Stimulated activated CD4-positive, alpha-beta T cell treated with anti-CD3 and anti-CD28 coated beads, TNF-alpha, amount 100 ng/mL, for 4 hours (primary cell): ENCODE measurements at places on chromosomes 4 and X.

DNA sequence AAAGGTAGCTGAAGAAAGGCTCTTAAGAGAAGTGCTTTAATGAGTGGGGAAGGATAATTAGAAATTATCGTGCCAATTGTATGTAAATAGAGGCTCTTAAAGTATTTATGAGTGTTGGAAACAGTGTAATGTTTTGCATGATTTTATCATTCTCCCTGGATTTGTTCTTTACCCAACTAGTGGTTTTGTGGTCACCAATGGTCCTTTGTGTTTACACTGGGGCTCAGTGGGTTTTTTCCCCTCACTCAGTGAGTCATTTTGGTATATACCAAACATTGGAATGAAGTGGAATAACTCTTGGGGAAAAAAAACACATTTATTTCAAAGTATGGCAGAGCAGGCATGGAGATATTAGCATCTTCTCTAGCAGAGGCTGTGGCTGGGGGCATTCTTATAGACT, 20.8 kb upstream of the LGI2 start:
- no peak for DNase-seq

- no peak for DNase-seq
Measured at GRCh38 chr4:169963998-169964397, 62.2 kb downstream of the MFAP3L start.

- no peak for DNase-seq
Measured at GRCh38 chr4:48329976-48330375, 11.4 kb upstream of the SLAIN2 start.

GRCh38 chr4:78014889-78015886, 41.9 kb upstream of the FRAS1 start:
- DNase-seq = no peak

DNA sequence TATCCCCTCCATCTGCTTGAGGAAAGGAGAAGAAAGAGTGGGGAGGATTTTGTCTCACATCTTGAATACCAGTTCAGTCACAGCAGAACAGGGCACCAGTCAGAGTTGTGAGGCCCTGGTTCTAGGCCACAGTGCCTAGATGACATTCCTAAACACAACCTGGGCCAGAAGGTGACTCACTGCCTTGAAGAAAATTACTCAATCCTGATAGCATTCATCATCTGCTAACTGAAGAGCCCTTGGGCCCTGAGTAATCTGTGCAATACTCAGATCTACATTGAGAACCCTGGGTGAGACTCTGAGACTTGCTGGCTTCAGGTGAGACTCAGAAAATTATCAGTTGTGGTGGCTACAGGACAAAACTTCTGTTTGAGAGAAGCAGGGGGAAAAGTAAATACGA, 20.5 kb upstream of the PRR32 start:
- DNase-seq = no peak

DNA sequence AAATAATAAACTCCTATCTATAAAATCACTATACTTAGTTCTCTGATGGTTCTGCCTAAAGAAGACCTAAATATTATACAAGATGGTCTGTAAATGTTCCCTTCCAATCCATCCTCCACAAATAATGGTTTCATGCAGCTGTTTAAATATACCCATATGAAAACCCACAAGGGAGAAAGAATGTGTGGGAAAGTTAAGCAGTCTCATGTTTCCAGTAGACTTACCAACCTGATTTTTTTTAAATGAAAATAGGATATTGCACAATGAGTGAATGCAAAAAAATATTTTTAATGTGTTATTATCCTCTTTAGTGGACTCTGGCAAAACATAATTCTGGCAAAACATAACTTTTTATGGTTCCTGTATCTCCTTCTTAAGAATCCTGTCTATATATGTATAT, 23.3 kb downstream of the CAMK2D start:
- DNase-seq = no peak

DNA sequence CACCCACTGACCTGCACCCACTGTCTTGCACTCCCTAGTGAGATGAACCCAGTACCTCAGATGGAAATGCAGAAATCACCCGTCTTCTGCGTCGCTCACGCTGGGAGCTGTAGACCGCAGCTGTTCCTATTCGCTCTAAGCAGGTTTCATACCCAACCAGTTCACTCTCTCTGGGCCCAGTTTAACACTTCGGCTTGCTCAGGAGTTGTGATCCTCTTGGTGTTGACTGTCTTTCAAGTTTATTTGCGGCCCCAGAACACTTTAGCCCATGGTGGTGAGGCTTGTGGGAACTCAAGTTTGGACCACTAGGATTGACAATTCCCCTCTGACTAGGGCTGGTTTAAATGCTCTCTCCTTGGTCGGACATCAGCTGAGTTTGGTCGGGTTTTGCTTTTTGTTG, 147.0 kb downstream of the DACH2 start:
- DNase-seq = no peak
